ENCODE measurements at places on chromosomes 5 and 9. TPM values are rescaled to one million over a fixed set of nuclear protein-coding genes. Genes with fewer than 3 reads are reported as not detected.

DNA sequence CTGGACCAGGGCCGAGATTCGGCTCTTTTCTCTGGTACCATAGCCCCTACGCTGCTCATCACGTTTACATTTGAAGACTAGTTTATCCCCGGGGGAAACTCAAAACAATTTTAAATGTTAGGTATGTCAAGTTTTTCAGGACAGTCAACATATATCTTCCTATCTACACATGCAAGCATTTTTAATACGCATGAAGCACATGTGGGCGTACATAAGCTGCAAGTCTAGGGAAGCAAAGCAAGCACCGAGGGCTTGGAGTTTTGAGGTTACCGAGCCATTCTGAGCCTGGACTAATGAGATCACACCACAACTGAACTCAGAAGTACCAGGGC is 154.4 kb downstream of the AUH start:
- DNase-seq: no peak

HAVCR2 gene
- 52.2 TPM for total RNA-seq

GRCh38 chr5:150590979-150591695 is 49.3 kb upstream of the SYNPO start:
- no peak for DNase-seq

IFNK gene
- total RNA-seq: not detected

CATSPER3 gene
- total RNA-seq: 0.23 TPM

GRCh38 chr9:89878003-89878411 is 273.2 kb downstream of the GADD45G start:
- no peak for DNase-seq

TYRP1 gene
- total RNA-seq: not detected

- DNase-seq: no peak
Measured at GRCh38 chr5:168878135-168878745, 299.1 kb upstream of the PANK3 start.

ADAM19 gene
- total RNA-seq: 85.9 TPM

GRCh38 chr9:79061752-79062616 is 509.8 kb upstream of the TLE4 start:
- DNase-seq: no peak

SOX30 gene
- 0.14 TPM for total RNA-seq

DNA sequence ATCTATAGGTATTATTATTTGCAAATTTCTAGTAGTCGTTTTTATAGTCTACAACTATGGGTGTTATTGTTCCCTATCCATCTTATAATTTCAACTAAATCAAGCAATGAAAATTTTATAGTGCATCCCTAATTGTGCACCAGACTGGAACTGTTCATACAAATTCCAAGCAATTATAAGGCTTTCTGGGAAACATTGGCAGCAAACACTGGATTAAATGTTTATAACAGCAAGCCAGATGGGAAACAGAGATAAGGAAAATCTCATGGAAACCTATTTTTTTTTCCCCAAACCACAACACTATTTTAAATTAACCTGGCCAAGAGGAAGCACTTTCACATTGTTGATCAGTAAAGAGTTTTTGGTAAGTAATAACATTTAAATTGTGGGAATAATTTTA is 524.3 kb downstream of the RASEF start:
- no peak for DNase-seq

DNA sequence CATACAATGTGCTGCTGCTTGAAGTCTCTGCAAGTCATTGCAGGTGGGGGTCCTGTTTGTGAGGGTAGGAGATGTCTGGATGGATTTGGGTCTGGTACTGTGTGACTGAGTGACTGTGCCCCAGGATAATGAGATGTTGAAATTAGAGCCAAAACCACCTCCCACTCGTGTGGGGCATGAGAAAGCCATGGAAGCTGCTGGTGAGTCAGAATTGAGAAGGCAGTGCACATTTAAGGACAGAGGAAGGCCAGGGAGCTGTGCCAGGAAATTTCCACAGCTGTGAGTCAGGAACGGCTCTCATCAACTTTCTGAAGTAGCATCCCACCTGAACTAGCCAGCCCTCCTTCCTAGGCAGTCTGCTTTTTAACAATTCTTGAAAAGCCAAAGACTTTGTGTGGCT is 229.8 kb downstream of the DRD1 start:
- DNase-seq: no peak

DMXL1 gene
- 26.8 TPM for total RNA-seq

DNA sequence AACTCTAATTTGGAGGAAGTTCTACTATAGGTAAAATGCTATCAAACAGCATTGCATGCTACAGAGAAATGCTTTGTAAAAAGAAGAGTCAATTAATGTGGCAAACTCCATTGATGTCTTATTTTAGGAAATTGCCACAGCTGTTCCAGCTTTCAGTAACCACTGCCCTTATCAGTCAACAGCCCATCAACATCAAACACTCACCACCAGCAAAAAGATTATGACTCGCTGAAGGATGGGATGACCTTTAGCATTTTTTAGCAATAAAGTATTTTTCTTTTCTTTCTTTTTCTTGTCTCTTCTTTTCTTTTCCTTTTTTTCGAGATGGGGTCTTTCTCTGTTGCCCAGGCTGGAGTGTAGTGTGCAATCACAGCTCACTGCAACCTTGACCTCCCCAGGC is 26.0 kb downstream of the CRHBP start:
- DNase-seq: no peak

DNA sequence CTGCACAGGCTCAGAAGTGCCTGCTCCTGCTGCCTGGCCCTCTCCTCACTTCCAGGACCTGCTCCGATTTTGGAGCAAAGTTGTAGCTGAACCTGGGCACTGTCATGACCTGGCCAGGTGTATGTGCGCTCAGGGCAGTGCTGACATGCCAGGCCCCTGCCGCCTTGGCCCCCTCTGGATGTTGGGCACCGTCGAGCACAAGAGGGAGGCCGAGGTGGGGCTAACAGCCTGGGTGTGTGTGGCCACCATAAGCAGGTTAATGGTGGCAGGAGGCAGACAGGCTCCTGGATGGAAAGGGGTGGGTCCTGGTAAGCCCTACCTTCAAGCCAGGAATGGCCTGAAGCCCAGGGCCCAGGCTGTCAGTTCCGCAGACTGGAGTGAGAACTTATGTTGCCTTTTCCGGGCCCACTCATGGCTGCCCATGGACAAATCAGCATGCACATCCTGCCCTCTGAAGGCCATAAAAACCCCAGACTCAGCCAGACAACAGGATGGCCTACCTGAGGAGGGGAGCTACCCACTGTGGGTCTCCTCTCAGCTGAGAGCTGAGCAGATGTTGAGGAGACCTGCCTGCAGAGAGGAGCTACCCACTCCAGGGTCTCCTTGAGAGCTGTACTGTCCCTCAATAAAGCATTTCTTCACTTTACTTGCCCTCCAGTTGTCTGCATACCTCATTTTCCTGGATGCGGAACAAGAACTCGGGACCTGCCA is 66.2 kb downstream of the NACC2 start:
- DNase-seq: no peak

- no peak for DNase-seq
Measured at GRCh38 chr5:127934791-127935256, 148.7 kb upstream of the SLC12A2 start.

DNA sequence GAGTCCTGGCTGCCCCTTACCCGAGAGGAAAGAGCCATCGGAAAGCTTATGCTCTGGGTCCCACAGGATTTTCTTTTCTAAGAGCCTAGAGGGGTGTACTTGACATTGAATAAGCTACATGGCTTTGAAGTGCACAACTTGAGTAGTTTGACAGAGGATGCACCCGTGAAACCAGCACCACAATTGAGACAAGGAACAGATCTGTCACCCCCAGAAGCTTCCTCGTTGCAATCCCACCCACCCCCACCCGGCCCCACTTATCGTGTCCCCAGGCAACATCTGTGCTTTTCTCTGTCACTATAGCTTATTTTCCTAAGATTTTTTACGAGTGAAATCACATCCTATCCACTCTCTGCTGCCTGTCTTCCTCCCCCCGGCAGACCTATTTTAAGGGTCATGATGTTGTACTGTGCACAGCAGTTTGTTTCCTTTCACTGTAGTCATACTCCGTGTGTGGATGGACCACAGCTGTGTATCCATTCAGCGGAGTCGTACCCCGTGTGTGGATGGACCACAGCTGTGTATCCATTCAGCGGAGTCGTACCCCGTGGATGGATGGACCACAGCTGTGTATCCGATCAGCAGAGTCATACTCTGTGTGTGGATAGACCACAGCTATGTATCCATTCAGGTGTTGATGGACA is 8.8 kb upstream of the FCN2 start:
- no peak for DNase-seq

GRCh38 chr5:112122353-112122752 is 296.7 kb downstream of the EPB41L4A start:
- no peak for DNase-seq

KLF4 gene
- total RNA-seq: not detected

C5orf34 gene
- 12.4 TPM for total RNA-seq

DNA sequence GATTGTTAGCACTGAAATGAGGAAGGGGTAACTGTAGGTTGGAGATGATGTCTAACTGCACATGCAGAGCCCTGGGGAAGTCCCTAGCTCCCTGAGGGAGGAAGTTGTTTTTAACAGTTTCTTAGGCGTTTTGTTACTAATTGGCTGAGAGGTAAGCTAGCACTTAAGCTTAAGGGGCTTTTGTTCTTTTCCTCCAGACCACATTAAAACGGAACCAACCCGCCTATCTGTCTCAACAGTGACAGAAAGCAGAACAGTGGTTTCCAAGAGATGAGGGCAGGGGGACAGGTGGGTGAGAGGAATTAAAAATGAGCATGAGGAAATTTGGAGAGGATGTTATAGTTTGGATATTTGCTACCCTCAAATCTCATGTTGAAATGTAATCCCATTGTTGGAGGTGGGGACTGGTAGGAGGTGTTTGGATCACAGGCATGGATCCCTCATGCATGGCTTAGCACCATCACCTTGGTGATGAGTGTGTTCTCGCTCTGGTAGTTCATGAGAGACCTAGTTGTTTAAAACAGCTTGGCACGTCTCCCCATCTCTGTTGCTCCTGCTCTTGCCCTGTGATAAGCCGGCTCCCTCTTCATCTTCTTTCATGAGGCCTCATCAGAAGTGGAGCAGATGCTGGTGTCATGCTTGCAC is 38.9 kb downstream of the LYRM7 start:
- DNase-seq: no peak

GRCh38 chr9:101421653-101422065 is 13.9 kb downstream of the ALDOB start:
- DNase-seq: no peak

DNA sequence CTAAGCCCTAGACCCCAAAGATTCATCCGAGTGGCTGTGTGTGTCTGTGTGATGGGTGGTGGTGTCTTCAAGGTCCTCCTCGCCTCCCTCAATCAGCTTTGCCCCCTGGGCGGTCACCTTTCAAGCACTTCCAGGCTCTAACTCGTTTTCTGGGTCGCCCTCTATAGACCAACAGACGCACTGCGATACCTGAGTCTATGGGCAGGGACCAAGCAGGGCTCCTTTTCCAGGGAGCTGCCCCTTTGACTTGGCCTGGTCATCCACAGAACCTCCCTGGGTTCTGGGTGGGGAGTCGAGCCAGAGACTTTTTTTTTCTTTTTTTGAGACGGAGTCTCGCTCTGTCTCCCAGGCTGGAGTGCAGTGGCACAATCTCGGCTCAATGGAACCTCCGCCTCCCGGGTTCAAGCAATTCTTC is 1.1 kb downstream of the SLC27A4 start:
- DNase-seq: peak; percentile 75

DNA sequence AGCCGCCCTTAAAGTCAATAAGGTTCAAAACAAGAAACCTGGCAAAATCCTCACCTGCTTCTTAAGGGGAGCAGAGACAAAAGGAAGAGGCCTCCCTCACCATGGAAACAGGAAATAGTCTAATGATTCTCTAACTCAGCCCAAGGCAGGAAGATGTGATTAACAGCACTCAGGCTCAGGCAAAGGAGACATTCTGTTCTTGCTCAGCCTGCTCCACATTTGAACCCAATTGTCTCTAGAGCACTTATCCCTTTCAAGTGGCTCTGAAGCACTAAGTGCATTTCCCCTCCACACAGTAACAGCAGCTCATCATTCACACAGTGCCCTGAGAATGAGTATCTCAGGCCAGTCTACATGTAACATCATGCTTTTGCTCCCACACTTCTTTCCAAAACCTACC is 72.3 kb downstream of the NIPSNAP3B start:
- DNase-seq: no peak

DNA sequence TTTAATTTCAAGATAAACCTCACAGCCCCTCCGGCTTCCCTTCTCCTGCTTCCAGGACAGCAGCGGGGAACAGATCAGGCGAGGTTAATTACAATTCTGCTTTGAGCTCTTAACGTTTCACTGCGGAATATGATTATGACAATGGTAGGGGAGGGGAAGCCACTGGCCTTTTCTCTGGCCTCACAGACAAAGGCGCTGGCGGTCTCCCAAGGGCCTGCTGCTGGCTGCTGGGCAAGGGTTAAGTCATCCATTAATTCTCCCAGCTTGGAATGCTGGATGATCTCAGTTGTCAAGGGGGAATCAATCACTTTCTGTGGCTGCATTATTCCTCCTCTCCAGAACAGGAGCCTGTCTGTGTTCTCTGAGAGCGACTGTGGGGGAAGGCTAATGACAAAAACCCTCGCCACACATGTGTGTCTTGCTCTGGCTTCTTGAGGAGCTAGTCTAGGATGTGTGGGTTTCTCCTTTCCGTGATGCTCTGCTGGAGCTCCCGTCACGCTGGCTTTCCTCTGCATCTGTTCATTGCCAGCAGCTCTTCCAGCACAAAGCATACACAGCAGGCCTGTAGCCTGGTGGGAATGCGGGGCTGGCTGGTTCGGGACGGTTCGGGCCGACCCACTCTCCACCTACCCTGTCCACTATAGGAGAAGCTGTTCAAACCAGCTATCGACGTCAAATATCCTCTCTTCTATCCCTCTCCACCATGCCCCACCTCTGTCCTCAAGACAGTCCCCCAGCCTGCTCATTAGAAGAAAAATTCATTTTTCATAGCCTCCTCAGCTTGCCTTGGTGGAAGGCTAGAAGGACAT is 82.8 kb downstream of the DCP2 start:
- no peak for DNase-seq

IGIP gene
- 3.2 TPM for total RNA-seq

- DNase-seq: no peak
Measured at GRCh38 chr5:131981516-131981915, 29.9 kb downstream of the ACSL6 start.

DNA sequence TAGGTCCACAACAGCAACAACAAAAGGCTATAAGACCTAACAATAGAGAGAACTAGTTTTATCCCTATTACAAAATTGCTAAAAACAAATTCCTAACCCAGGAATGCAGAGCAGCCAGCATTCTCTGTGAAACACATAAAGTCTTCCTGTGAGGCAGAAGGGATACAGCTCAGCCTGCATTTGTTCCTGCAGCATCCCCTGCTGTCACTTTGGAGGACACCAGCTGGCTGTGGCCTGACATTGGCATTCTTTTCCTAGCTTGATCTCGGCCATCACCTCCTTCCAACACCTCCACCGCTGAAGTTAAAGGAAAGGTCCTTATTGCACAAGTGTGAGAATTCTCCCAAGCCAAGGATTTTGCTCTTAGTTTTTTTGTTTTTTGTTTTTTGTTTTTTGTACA is 186.1 kb downstream of the SNCAIP start:
- no peak for DNase-seq

- DNase-seq: no peak
Measured at GRCh38 chr5:34728236-34728635, 72.1 kb downstream of the RAI14 start.

- no peak for DNase-seq
Measured at GRCh38 chr5:154813736-154814135, 36.7 kb downstream of the FAXDC2 start.

GRCh38 chr9:106922026-106922425 is 59.1 kb downstream of the ZNF462 start:
- DNase-seq: no peak

PHYHD1 gene
- 0.54 TPM for total RNA-seq

CCNO gene
- total RNA-seq: not detected

C9 gene
- total RNA-seq: not detected

- DNase-seq: no peak
Measured at GRCh38 chr9:110986529-110986928, 51.7 kb downstream of the LPAR1 start.

- no peak for DNase-seq
Measured at GRCh38 chr9:105392531-105392930, 55.3 kb upstream of the FSD1L start.
